ENCODE measurements at places on chromosomes 7 and 10.

- no peak for DNase-seq
Measured at GRCh38 chr10:54065106-54065505, 735.9 kb downstream of the PCDH15 start.

GRCh38 chr7:70645876-70646351 is 486.0 kb upstream of the GALNT17 start:
- DNase-seq: no peak

GRCh38 chr10:132551093-132551807 is 13.7 kb downstream of the INPP5A start:
- no peak for DNase-seq

- DNase-seq: no peak
Measured at GRCh38 chr10:109977382-109977806, 30.4 kb upstream of the ADD3 start.

GRCh38 chr10:121310151-121310711 is 288.0 kb downstream of the FGFR2 start:
- DNase-seq: no peak

DNA sequence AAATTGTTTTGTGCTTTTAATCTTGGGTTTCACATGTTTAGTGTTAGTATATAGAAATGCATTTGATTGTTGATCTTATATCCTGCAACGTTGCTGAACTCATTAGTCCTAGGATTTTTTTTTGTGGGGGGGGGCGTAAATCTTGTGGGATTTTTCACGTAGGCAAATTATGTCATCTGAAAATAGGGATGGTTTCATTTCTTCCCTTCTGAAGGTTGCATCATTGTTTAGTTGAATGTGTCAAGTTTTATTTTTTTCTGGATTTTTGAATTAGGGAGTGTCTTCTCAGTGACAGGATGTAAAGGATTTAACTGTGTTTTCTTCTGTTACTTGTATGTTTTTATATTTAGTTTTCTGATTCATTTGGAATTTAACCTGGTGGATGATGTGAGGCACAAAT is 26.7 kb downstream of the MKLN1 start:
- no peak for DNase-seq

GRCh38 chr10:51144161-51144781 is 70.0 kb downstream of the PRKG1 start:
- DNase-seq: no peak

GRCh38 chr7:117718116-117718835 is 155.0 kb downstream of the CTTNBP2 start:
- DNase-seq: no peak

GRCh38 chr7:131238347-131238931 is 89.2 kb upstream of the MKLN1 start:
- no peak for DNase-seq

- no peak for DNase-seq
Measured at GRCh38 chr7:106381252-106381651, 96.5 kb upstream of the NAMPT start.

DNA sequence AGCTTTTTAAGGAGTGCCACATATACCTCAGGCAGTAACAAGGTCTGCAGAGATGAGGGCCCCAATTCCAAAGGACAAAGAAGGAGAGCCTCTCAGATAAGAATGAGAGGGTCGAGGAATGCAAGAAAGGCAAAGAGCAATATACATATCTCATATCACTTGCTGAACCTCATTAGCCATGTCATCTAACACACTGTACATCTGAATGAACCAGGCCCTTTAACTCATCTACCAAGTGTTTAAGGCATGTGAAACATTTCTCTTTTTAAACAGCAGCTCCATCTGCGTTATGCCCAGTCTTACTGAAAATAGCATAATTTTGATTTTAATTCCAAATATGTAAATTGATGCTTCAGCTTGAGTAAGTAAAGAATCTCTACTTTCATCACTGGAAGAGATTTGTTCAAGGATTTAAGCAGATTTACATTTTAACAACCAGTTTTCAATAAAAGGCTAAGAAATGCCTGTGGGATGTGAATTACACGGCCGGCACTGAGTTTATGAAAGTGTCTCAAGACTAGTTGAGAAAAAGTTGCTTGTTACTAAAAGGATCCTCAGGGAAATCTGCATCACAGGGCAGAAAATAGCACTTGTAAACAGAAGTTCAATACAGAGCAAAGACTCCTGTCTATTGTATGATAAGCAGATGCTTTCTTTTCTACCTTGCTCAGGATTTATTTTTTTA is 123.8 kb upstream of the SLC26A5 start:
- DNase-seq: no peak
